Vein endothelial cell (primary cell): ENCODE measurements at places on chromosomes 5 and 9. TPM values are rescaled to one million over a fixed set of nuclear protein-coding genes. Genes with fewer than 3 reads are reported as not detected.

Gene IL13
- not detected in 2 replicates for total RNA-seq

Gene TSSK1B
- total RNA-seq, result under 0.01 and 0.10 TPM in 2 replicates

Gene SPATA31C1
- not detected in 2 replicates for total RNA-seq

Gene SARDH
- 0.33 and 0.67 TPM in 2 replicates for total RNA-seq
